ENCODE measurements at places on chromosomes 11 and 22.

DNA sequence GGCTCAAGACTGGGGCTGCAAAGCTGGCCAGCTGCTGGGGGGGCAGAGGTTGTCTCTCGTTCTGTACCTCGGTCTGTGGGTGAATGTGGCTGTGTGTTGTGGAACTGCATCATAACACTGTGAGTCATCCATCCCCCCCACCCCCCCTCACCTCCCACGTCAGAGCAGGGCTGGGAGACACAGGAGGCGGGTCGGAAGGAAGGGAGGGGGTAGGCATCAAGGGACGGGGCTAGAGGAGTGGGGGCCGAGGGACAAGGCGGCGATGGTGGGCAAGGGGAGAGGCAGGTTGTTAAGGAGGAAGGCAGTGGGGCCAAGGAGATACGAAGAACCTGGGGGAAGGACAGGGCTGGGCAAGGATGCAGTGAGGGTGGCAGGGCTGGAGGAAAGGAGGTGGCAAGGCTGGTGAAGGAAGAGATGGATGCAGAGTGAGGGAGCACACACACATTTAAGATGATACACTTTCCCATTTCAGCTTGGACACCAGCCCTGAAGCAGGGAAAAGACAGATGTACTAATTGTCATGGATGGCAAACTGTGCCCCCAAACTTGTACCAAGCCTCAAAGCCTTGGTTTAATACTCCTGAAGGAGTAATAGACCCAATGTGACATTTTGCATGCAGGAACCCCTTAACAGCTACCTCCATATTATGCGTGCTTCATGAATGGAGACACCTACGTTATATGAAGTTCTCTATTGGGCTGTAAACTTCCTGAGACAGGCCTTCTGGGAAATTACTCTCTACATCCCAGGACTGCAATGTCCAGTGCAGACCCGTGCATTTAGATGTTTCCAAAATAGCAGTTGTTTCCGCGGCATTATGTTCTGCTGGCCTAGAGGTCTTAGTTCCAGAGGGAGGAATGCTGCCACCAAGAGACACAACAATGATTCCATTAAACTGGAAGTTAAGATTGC, at the start of gene YPEL4:
Gene YPEL4 (minus strand): TSS at position 87 of the 913 bp plus-strand sequence. CDS start 2,805 bp downstream, outside the sequence.
- peak; percentile 78 for DNase-seq

- DNase-seq, result peak; percentile 77
Measured at GRCh38 chr22:45994491-45995404, 17.8 kb upstream of the WNT7B start.

DNA sequence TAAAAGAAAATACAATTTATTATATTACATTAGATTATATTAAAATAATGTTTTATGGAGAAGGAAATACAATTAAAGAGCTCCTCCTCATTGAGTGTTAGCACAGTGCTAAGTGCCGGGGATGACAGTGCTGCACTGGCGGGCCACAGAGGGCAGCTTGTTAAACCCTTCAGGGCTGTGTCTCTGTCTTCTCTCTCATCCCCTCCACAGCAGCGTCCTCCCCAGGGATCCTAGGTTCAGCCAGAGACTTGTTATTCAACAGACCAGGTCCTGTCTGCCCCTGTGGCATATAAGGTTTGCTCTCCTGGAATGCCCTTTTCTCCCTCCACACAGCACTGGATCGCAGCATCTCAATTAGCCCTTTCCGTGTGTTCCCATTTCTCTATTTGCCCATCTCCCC, 14.2 kb downstream of the THYN1 start:
- DNase-seq, result no peak

- DNase-seq, result no peak
Measured at GRCh38 chr11:42234451-42234951, 775.0 kb upstream of the LRRC4C start.

DNA sequence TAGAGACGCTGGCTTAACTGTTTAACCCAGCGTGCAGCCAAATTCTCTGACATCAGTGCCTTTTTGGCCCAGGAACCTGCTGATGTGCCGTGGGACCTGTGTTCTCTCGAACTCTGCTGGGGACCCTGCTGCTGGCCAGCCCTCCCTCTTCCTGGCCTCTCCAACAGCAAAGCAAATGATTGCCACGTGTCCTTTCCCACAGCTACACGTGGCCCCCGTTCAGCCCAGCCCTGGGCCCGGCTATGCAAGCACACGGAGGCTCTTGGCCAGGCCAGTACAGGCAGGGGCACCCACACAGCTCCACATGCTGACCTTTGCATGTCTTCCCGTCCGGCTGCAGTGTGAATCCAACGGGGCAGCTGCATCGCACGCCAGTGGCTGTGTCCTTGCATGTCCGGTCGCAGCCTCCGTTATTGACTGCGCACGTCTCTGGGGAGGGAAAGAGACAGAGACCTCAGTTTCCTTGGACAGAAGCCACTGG, 51.6 kb upstream of the TTLL12 start:
- no peak for DNase-seq

DNA sequence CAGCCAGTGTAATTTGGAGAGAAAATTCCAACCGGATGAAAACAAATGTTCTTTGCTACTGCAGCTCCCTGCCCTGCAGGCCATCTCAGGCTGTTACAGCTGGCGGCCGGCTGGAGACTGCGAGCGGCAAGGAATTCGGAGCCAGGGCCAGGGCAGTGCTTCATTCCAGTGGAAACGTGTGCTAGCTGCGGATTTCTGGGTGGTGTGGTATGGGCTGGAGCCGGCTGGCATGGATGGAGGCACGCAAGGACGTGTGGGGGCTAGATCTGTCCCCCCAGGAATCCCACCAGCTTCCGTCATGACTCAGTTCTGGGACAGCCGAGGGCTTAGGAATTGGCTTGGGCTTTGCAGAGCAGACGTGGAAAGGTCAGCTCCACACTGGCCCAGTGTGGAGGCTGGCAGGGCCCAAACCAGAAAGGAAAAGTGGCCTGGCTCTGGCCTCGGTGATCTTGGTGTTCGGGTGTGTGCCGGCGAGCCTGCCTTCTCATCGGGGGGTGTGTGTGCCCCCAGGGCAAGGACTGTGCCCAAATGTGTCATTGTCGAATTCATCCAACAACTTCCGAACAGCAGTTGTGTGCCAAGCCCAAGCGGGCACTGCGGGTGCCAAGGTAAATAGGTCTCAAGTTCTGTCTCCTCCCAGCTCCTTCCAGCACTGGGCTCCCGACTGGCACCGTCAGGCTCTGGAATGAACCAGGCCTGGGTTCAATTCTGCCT, 48.1 kb upstream of the SHISAL1 start:
- DNase-seq, result no peak

GRCh38 chr11:128690665-128691101, 3.2 kb upstream of the FLI1 start:
- no peak for DNase-seq

- no peak for DNase-seq
Measured at GRCh38 chr11:44079376-44079775, 13.3 kb downstream of the ACCS start.
